ENCODE measurements at places on chromosomes 7 and 10.

DNA sequence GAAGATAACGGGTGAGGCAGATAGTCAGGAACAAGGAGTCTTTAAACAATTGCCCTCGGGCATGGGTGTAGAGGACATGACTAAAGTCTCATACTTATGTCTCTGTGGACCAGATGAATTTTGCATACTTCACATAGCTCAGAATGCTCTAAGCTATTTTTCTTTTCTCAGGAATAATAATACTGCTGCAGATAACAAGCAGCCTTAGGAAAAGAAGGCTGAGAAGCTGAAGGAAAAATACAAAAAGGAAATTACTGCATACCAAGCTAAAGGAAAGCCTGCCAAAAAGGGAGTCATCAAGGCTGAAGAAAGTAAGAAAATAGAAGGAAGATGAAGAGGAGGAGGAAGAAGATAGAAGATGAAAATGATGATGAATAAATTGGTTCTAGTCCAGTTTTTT lies 13.4 kb upstream of the ERCC6 start:
- DNase-seq = no peak

DNA sequence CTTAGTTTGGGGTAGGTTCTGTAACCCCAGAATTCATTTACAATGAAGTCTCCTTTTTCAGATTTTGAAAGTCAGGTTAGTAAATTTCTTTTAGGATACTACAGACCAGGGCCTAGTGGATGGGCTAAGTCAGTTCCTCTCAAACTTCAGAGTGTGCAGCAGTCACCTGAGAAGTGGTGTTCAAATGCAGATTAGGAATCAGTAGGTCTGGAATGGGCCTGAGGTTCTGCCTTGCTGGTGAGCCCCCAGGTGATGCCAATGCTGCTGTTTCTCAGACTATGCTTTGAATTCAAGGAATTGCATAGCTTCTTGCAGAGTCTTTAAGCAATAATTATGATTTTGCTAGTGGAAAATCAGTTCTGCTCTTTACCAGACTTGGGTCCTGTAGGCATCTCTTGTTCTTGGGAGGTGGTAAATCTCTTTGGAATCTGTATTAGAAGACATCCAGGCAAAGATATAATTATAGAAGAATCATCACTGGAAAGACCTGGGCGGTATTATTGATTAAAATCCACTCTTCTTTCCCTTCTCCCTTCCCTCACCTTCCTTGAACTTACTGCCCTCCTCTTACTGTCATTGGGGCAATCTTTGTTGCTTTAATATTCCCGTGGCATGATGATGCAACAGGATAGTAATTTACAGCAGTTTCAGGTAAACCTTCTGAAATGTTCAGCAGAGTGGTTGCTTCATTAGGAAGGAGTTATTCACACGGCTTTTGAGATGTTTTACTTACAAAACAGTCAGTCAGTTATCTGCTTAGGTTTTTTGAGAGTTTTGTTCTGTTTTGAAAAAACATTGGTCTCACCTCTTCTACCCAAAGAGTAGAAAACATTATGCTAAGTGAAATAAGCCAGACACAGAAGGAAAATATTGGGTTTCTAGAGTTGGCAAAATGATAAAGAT lies 87.2 kb downstream of the NRF1 start:
- no peak for DNase-seq

GRCh38 chr7:41037691-41038090 lies 665.2 kb downstream of the INHBA start:
- no peak for DNase-seq

DNA sequence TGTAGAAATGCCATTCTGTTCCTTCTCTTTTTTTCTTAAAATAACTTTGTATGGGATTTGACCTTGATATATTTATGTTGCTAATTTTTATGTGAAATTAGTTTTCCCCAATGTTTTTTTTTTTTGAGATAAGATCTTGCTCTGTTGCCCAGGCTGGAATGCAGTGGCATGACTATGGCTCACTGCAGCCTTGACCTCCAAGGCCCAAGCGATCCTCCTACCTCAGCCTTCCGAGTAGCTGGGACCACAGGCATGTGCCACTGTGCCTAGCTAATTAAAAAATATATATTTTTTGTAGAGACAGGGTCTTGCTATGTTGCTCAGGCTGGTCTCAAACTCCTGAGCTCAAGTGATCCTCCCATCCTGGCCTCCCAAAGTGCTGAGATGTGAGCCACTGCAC lies 16.0 kb downstream of the VPS26A start:
- DNase-seq = no peak

- no peak for DNase-seq
Observed at GRCh38 chr10:36504758-36505157, 620.6 kb upstream of the ANKRD30A start.

GRCh38 chr10:112360308-112361270 lies 13.3 kb upstream of the ACSL5 start:
- DNase-seq = no peak

DNA sequence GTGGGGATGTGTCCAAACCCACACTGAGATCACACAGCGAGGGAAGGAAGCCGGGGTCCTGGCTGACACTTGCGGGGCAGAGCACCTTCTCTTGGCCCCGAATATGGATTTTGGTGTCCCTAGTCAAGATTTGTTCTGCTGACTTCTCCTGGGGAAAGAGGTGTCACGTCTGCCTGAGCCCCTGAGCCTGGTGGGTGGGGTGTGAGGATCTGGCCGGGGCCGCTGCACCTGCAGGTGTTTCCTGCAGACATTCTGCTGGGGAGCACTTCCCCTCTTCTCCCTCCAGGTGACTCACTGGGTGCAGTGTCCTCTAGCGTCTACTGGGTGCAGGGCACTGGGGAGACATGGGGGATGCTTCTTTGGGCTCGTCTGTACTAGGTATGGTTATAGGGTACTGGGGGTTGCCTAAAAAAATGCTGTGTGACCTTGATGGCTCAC lies 99.2 kb downstream of the GRK5 start:
- DNase-seq = peak; percentile 78

DNA sequence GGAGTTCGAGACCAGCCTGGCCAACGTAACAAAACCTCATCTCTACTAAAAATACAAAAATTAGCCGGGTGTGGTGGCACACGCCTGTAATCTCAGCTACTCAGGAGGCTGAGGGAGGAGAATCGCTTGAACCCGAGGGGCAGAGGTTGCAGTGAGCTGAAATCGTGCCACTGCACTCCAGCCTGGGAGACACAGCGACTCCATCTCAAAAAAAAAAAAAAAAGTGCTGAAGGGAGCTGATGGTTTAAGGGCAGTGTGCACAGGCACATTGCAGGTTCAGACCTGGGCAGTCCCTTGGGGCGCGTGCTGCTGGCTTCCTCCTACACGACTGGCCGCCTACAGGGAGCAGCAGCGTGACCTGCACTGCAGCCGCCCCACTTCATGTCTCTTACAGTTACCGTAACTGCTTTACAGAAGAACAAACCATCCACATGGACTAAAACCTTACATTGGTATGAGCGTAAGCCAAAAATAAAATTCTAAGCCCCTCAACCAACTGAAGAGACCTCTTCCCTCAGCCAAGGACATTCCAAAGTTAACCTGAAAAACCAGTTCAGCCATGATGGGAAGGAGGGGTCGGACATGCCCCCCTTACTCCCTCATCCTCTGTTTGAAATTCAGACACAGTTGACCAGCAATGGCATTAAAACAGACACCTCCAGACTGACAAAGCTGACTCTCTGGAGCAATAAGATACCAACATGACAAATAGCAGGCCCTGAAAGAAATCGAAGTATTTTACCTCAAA lies 262.2 kb downstream of the ZMYND11 start:
- no peak for DNase-seq

DNA sequence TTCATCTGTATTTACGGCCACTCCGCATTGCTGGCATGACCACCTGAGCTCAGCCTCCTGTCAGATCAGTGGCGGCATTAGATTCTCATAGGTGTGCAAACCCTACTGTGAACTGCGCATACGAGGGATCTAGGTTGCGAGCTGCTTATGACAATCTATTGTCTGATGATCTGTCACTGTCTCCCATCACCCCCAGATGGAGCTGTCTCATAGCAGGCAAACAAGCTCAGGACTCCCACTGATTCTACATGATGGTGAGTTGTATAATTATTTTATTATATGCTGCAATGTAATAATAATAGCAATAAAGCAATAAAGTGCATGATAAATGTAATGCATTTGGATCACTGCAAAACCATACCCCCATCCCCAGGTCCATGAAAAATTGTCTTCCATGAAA lies 1172.9 kb upstream of the AUTS2 start:
- no peak for DNase-seq

DNA sequence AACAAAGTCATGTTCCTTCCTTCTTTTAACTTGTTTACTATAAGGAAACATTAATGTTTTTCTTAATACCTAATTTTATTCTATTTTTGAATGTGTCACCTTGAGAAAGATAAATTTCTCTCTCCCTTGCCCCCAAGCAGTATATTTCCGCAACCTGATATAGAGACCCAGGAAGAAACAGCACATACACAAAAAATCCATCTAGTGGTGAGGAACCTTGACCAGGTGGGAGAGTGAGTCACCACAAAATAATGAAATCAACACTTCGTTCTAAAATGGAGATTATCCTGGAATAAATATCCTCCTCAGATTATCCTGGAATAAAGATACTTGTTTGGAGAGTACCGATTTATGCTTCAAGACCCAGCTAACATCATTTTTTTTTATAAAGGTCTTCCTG lies 232.9 kb upstream of the PTN start:
- no peak for DNase-seq

GRCh38 chr10:70571236-70571635 lies 31.3 kb downstream of the PRF1 start:
- no peak for DNase-seq

- DNase-seq = no peak
Observed at GRCh38 chr7:122416336-122416735, 111.8 kb upstream of the FEZF1 start.

DNA sequence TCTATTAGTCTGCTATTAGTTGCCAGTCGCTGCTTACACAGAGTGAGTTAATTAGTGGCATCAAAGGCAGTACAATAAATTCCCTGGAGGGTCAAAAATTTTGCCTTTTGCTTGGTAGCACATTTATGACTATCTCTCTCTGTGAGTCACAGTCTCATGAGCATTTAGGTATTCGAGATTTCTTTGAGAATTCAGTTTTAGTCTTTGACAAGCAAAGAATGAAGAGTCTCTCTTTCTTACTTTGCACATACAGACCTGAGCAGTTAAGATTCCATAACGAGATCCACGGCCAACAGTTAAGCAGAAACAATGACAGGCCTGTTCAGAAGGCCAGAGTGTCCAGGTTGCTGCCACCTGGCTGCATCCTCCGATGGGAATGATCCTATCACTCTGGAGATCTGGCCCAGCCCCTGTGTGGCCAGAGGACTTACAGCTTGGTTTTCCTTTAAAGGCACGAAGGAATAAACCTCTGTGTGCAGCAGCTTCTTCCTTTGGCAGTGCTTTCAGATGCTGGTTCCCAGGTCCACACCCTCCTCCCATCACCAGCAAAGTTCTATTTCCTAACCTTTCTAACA lies 80.6 kb downstream of the GLI3 start:
- DNase-seq = no peak

- no peak for DNase-seq
Observed at GRCh38 chr10:80283119-80283518, 6.3 kb downstream of the MAT1A start.

DNA sequence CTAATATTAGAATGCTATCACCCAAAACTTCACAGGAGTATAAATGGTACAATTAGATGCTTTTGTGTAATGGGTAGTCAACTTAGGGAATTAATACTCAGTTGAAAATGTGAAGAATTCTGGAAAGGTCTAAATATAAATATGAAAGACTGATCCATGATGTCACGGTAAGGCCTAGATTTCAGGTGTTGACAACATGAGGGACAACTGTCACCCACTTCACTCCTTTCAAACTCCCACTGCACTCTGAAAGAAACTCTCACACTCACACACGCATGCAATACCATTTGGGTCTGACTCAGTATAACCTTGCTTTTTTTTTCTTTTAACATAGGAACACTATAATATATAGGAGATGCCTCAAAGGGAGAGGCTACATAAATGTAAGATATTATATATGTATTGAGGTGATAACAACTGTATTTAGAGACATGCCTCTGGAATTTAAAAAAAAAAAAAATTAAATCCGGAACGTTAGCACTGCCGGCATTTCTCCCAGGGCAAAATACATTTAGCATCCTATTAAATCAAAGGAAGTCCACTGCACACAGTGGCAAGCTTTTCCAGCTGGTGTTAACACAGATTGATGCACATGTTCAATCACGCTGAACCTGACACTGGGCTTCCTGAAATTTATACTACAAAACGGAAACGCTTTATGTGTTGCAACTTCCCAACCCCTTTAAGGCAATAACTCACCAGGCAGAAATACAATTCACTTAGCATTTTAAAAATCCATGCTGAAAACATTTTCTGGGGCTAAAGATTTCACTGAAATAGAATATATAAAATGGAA lies 74.9 kb downstream of the RSU1 start:
- no peak for DNase-seq

DNA sequence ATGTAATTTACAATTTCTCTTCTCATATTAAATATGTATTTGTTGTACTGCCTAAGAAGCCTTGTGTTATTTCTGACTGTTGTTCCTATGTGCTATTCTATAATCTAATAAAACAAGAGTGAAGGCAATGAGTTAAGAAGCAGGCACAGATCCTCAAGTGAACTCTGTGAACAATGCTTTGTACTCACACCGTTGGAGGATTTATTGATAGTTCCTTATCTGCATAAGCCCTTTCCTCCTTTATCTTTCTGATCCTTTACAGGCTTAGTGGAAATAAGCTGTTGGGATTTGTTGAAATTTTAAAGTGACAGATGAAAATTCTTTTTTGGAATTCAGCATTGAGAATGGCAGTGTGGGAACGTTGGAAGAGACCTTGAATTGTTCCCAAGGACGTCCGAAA lies 329.6 kb upstream of the NPVF start:
- DNase-seq = no peak

DNA sequence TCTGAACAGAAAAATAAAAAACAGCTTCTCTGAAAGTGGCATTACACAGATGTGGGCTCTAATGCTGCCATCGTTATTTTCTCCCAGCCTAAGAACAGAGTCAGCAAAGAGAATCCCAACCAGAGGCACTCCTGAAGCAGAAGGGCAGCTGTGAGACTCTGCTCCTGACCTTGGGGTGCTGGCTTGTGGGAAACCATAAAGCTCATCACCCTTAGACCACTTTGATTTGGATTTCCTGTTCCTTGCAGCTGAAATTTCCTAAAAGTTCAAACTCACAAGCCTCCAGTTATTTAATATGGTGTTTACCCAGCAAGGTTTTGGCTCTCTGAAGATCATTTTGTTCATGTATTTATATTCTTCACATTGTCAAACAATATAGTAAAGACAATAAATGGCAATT lies 814.8 kb downstream of the TNS3 start:
- no peak for DNase-seq

GRCh38 chr10:44864051-44864450 lies 47.1 kb upstream of the TMEM72 start:
- DNase-seq = no peak

GRCh38 chr10:546971-547590 lies 142.4 kb downstream of the DIP2C start:
- DNase-seq = no peak

DNA sequence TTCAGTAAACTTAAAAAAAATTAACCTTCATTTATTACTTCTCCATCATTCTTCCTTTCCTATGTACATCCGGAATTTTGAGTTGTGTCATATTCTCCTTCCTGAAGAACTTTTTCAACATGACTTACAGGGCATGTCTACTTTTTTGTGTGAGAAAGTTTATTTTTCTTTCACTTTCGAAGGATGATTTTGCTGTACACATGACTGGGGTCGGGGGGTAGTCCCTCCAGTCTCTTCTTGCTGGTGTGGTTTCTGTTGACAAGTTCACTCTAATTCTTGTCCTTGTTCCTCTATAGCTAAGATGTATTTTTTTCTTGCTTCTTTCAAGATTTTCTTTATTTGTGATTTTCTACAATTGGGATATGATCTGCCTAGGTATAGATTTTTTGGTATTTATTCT lies 55.8 kb downstream of the INPP5A start:
- no peak for DNase-seq

- no peak for DNase-seq
Observed at GRCh38 chr10:80457554-80458262, 3.6 kb downstream of the TSPAN14 start.
